ENCODE measurements at places on chromosomes 2 and 18.

- peak; percentile 8 for DNase-seq
These were observed 41.8 kb upstream of the PDK1 start for GRCh38 chr2:172513935-172514586.

- DNase-seq, result peak; percentile 44
These were observed 33.3 kb downstream of the FAM178B start for GRCh38 chr2:96952976-96953610.

DNA sequence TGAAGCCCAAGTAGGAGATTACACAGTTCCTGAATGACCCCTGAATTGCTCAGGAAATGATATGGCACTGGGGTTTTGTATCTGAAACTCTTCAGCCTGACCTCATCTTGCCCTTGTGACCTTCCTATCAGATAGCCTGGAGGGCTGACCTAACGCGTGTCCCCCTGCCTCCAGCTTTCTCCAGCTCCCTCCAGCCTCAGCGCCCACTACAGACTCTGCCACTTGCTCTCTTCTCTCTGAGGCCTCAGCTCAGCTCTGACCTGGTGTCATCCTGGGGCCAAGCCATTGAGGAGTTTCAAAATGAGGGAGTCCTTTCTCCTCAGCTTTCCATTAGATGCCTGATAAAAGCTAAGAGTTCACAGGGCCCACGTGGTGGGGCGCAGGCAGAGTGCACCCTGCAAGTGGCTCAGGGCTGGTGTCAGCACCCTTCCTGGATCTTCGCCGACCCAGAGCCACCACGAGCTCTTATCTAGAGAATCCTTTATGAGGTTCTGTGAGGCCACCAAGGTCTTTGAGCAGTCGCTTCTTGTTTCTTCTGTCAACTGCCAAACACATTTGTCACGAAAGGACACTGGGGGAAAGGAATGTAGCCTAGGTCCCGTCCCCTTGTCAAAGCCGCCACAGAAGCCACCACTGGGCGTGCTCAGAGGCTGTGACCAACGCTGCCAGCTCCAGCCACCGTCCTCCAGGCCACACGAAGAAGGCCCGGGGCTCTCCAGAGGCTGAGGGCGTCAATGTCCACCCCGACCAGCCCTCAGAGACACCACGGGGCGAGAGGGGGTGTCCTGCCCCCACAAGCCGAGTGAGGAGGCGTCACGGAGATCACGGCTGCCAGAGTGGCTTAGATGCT lies 131.3 kb upstream of the GPC1 start:
- DNase-seq, result no peak

- DNase-seq, result no peak
These were observed 28.4 kb downstream of the OTX1 start for GRCh38 chr2:63078852-63079606.

- no peak for DNase-seq
These were observed 62.5 kb downstream of the PHLPP1 start for GRCh38 chr18:62777814-62778213.

DNA sequence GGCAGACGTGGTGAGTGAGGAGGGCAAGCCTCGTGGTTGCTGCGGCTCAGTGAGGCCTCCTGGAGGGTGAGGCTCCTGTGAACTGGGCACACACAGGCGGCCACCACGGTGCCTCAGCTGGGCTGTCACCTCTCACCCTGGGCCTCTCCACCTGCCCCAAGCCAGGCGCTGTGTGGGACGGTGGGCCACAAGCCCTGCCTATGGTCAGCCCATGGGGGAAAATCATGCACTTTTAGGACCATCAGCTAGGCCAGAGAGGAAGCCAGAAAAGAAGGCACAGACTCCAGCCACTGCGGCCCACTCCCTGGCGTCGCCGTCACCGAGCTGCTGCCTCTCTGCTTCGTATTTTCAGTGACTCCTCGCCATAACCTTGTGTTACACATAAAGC lies 28.5 kb upstream of the HS6ST1 start:
- DNase-seq, result no peak

- no peak for DNase-seq
These were observed 9.7 kb downstream of the ECEL1 start for GRCh38 chr2:232477751-232478510.

GRCh38 chr2:185607945-185608344 lies 130.7 kb upstream of the FSIP2 start:
- no peak for DNase-seq

- peak; percentile 89 for DNase-seq
These were observed 48.5 kb downstream of the SMAD7 start for GRCh38 chr18:48902023-48902855.

GRCh38 chr2:196181484-196181883 lies 10.1 kb upstream of the STK17B start:
- peak; percentile 19 for DNase-seq

GRCh38 chr2:106160786-106161261 lies 33.3 kb downstream of the UXS1 start:
- peak; percentile 27 for DNase-seq

DNA sequence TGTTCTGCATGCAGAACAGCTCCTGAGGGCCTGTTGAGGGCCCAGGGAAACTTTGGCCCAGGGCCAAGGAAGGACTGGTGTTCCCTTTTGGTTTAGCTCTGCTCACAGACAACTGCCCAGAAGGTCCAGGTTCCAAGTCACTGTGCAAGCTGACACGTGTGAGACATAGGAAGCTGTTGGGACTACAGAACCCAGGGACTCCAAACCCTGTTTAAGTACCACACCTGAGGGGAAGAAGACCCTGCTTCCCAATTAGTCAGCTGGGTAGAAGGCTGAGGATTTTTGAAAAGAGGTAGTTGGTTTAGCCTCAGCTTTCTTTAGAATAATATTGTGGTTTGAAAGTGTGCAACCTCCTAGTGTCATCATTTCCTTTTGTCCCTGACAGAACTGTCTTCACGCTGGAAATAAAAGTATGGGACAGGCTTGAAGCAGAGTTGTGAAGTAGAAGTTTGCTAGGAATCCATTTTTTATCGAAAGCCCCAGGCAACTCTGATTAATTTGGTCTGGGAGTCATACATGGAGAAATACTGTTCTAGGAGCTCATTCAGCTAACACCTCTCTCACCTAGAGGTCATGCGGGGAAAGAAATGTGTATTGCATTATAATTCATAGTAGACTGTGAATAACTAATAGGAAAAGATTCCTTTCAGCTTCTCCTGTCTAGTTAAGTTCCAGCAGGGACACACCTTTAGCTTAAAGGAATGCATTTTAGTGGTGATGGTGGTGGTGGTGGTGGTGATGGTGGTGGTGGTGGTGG lies 19.9 kb upstream of the IL1RL1 start:
- DNase-seq, result peak; percentile 30

DNA sequence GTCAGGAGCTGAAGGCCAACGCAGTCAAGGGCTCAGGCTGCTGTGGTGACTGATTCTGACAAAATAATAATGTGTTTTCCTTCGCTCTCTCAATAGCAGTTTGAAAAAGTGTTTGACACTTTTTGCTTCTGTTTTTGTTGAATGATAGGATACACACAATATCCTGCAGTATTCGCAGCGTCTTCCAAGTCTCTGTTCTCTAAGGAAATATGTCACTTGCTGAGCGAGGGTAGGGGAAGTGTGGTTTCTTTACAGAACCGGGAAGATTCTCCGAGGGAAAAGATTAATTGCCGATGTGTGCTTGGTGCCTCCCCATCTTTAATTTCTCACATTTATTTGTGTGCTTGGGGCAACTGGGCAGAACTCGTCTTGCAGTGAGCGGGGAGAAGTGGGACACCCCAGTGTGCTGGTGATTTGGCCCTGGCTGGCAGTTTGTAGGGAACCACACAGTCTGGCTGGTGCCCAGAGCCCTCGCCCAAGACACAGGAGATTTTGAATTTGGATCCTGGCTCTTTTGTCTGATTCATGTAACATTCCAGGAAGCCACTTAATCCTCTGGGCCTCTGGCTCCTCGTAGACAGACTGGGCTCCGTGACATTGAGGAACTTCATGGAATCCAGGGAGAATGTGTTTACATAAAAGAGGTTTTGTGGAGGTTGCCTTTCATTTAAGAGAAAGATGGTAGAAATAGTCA lies 169.4 kb downstream of the LDLRAD4 start:
- peak; percentile 53 for DNase-seq

DNA sequence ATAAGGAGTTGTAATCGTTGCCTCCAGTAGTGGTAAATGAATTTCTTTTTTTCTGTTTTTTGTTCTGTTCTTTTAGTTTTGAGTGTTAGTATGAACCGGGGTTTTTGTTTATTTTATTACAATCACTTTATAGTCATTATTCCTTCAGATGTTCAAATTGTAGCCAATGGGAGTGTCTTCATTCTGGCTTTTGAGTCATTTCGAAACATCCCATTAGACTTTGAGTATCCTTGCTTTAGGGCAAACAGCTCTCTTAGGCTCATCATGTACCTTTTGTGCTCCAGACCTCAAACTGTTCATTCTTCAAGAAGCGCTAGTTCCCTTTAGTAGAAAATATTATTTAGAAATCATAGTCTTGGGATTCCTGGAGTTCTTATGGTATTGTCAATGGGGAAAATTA lies 54.2 kb upstream of the PAX3 start:
- no peak for DNase-seq

GRCh38 chr2:189702071-189702470 lies 27.6 kb downstream of the ANKAR start:
- no peak for DNase-seq

DNA sequence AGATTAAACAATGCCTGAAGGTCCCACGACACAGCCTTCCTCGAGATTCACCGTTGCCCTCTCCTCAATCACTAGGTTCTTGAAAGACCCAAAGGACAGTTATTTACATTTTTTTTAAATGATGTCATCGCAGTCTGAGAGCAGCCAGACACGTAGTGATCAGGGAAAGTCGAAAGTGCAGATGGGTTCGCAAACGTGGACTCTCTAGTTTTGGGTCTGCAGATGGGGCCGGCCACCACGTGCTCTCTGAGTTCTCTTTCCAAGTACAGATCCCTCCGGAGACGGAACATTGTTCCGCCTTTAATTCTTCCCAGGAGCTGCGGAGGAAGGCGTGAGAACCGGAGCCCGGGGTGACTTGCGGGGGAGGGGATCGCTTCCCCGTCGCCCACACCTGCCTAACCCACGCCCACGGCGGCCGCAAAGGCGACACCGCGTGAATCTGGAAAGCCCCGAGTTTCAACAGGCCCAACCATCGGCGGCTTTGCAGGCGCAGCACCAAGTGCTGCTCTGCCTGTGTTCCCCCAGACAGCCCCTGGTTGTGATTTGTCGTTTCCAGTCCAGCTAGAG lies 54.3 kb downstream of the PKDCC start:
- DNase-seq, result peak; percentile 98

- DNase-seq, result no peak
These were observed 155.9 kb downstream of the LAMA3 start for GRCh38 chr18:23844991-23845680.

GRCh38 chr2:134119713-134120405 lies 134.0 kb upstream of the MGAT5 start:
- peak; percentile 96 for DNase-seq

DNA sequence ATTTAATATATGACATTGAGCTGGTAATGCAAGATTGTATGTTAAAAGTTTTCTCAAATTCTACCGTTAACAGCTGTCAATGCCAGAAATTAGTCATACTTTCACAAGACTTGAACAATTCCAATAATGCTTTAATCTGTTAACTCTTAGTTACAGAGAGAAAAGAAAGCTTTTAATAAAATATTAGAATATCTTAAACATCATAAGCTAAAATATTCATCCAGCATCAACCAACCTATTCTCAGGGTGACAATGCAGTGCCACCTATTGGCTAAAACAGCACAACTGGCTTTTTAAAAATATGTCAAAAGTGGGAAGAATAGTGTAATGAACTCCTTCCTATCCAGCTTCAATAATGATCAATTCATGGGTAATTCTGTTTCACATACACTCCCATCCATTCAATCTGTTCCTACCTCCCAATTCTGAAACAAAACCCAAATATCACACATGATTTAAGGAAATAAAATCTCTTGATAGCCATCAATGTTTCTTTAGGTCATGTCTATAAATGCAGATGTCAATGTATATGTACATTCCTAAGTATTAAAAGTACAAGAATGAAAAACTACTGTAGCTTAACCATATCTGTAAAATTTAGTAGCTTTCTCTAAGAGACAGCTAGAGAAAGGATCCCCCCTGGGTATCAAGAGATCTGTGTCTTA lies 79.8 kb upstream of the CCDC141 start:
- DNase-seq, result peak; percentile 23

GRCh38 chr2:178666458-178666857 lies 140.8 kb downstream of the TTN start:
- DNase-seq, result no peak

- peak; percentile 95 for DNase-seq
These were observed 36.1 kb downstream of the SLC40A1 start for GRCh38 chr2:189544318-189545042.

GRCh38 chr2:2886922-2887321 lies 490.7 kb downstream of the EIPR1 start:
- DNase-seq, result no peak

DNA sequence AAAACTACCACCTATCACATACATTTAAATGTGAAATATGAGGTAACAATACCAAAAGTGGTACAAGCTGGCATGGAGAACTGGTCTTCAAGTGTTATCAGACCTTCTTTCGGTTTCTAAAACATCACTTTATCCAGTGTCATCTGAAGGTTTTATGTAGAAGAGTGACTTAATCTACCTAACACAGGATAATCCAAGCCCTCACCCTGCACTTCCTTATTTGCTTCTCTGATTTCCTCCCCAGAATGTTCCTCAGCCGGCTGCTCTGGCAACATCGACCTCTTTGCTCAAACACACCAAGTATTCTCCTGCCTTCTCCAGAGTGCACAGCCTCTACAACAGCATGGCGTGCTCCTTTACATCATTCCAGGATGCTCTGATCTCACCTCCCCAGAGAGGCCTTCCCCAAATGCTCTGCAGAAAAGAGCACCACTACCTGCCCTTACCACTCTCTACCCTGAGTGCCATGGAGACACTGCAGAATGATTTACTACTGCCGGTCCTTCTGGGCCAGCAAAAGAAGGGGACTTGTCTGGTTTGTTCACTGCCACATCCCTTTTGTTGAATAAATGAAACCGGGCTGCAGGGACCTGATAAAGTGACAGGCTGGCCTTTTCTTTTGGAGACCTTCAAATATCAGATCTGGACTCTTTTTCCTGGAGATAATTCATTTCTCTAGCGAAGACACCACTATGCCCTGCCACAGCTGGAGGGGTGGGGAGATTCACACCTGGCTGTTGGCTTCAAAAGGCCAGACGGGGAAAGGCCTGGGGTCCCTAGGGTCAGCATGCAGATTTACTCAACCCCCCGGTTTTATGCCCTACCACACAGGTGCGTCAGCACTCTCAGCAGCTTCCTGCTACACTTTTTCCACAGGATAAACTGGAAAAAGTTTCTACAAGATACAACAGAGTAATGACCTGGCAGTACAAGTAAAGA lies 42.0 kb downstream of the TTR start:
- DNase-seq, result no peak

GRCh38 chr2:222592176-222592575 lies 63.7 kb downstream of the FARSB start:
- DNase-seq, result no peak

- no peak for DNase-seq
These were observed 10.2 kb downstream of the MLPH start for GRCh38 chr2:237497009-237497837.

GRCh38 chr2:150955231-150955630 lies 306.4 kb downstream of the RBM43 start:
- no peak for DNase-seq

Measured in muscle of leg (tissue), 16 donors.